ENCODE measurements at places on chromosomes 13 and 19.

GRCh38 chr19:34387446-34387810, 16.8 kb upstream of the PDCD2L start:
- DNase-seq, result no peak

- DNase-seq, result no peak
Observed at GRCh38 chr19:9700229-9700981, 25.5 kb upstream of the ZNF562 start.

- peak; percentile 83 for DNase-seq
Observed at GRCh38 chr19:9586764-9587163, 2.5 kb upstream of the ZNF121 start.

DNA sequence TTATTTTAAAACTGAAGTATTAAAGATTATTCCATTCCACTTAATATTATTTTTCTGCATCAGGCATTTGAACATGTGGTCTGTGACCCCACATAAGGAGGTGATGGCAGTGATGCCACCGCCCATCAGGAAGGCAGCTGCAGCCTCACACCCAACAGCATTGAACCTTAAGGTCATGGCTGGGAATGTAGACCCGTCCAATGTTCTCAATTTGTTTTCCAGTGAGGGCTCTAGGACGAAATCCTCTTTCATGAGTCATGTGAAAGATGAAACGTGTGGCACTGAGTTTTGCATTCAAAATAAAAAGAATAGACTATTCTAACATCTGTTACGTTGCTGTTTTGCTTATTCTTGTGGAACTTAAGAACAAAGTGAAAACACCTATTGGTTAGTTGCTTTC, 74.5 kb upstream of the ANKRD10 start:
- no peak for DNase-seq

DNA sequence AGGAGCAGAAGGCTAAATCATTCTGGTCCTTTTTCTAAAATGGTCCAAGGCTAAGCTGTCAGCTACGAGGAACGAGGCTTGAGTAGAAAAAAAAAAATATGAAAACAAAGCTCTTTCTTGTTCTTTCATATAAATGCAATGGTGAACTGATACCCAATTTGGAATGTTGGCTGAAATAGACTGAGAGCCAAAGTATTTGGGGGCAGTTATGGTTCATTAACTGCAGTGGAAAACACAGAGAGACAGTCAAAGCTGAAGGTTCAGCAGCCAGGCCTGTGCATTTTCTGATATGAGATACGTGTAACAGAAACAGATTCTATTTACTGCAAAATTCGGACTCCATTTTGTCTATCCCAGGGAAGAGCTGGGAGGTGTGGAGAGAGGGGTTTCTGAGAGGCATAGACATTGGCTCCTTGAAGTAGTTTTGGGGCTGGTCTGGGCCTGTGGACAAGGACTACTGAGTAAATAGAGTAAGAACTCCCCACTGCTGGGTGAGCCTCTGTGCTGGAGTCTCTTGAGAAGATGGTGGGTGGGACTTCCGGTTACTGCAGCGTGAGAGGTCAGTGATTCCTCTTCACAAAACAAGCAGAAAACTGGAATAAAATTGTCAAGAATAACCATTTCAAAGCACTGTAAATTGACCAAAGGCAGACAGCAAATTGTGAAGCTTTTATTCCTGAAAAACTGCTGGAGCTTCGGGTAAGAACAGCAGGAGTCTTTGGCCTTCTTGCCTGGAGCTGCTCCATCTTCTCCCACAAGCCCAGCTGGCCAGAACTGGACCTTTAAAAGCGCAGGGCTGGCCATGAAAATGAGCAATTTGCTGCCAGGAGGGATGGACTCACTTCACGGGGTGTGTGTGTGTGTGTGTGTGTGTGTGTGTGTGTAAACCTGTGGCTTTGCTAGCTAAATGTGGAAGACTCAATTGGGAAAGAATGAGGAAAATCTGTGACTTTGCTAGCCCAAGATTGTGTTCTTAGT, 43.1 kb upstream of the CNMD start:
- DNase-seq, result no peak

DNA sequence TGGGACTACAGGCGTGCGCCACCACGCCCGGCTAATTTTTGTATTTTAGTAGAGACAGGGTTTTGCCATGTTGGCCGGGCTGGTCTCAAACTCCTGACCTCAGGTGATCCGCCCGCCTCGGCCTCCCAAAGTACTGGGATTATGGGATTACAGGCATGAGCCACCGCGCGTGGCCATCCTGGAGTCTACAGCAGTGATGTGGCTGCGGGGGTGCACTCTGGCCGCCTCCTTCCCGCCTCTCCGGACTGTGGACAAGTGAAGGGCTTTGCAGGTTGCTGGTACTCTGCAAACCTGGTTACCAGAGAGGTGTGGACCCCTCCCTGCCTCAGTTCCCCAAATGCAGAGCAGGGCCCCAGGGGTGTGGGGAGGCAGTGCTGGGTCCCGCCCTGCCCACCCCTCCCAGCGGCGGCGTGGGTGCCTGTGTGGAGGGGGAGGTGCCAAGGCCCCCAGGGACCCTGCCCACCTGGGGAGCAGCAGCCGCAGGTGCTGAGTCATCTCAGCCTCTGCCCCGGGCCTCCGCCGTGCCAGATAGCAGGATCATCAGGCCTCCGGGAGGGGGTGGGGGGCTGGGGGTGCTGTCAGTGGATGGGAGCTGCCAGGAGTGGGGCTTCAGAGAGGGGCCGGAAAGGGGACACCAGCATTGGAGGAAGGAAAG, 23.1 kb downstream of the ARID3A start:
- DNase-seq, result no peak

- DNase-seq, result peak; percentile 15
Observed at GRCh38 chr13:48804821-48805601, 151.3 kb downstream of the CYSLTR2 start.

GRCh38 chr13:111530137-111530870, 209.9 kb downstream of the TEX29 start:
- DNase-seq, result no peak

DNA sequence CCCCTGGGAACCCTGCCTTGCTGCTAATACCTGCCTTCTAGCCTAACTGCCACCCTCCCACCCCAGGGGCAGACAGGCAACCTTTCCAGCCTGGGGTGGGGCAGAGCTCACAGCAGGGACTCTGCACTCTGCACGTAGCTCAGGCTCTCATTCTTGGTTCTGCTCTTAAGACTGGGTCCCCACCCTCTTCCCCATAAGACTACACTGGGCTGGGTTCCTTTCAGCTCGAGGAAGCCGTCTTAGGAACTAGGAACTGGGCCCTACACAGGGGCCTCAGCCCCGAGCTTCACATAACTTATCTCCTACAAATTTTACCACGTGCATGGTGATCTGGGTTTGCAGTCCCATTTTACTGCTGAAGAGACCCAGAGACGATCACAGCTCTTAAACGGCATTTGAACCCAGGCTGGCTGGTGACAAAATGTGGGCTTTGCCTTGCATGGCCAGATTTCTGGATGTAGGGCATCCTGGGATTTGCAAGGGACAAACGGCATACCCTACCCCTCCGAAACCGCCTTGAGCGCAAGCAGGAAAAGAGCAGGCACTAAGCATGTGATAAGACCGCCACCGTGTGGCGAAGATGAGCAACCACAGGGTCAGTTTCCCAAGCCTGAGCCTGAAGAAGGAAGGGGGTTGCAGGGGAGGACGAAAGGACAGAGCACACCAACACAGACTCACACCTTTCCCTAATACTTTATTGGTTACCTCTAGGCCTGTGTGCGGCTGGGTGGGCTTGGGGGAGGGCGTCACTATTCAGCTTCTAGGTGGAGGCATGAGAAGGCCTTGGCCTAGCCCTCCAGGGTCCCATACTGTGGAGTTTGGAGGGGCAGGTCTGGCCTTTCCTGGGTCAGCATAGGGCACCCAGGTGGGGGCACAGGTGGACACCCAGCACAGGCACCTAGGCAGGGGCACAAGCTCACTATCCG, 5.1 kb downstream of the JUNB start:
- DNase-seq, result peak; percentile 84

DNA sequence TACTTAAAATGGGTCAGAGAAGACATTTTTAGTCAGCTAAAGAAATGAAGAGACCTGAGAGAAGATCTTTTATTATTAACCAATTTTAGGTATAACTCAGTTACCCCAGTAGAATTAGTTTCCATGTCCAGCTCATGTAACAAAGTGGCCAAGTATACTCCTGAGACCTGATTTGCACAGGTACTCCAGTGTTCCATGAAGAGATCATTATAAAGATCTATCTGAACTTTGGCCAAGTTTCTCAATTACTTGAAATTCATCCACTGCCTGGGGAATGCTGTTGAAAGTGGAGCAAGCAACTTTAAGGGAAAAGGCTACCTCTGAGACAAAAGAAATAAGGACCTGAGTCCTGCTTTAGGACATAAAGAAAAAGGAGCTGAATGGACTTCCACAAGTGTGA, 47.0 kb downstream of the EDNRB start:
- DNase-seq, result no peak

DNA sequence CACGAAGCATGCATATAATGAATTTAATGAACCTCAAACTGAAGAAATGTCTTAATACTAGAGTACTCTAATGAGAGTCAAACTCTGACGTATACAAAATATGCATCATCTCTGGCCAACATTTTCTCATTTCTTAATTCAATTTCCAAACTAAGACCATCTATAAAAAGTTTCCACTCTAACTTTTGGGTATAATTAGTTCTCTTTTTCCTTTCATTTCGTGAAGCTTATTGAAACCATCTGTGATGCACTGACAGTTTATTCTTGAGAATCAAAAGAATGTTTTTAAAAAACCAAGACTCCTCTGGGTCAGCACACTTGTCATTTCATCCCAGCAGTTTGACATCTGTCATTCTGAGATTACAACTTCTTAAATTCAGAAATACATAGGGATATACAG, 90.0 kb downstream of the CAB39L start:
- DNase-seq, result no peak

DNA sequence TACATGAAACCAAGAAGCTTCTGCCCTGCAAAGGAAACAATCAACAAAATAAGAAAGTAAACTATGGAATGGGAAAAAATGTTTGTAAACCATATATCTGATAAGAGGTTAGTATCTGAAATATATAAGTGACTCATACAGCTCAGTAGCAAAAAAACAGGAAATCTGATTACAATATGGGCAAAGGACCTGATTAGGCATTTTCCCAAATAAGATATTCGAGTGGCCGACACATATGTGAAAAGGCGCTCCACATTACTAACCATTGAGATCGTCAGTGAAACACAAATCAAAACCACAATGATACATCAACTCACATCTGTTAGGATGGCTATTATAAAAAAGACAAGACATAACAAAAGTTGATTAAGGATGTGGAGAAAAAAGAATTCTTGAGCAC, 2818.6 kb upstream of the PCDH20 start:
- DNase-seq, result no peak

DNA sequence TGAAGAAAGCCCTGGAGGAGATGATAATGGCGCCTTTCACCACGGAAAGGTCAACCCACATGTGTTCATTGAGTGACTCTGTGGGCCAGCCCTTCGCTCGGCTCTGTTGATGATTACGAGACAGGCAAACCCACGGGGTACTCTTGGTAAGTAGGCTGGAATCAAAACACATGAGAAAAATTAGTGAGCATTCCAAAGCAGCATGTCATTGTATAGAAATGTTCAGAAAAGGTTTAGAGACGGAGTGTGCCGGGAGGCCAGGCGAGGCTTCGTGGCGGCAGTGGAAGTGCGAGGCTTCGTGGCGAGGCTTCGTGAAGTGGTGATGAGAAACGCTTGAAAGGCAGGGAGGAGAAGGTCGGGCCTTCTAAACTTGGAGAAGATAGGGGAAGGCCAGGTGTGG, 144.3 kb downstream of the ZNF536 start:
- DNase-seq, result no peak

- no peak for DNase-seq
Observed at GRCh38 chr13:59780058-59780457, 383.7 kb downstream of the DIAPH3 start.

- no peak for DNase-seq
Observed at GRCh38 chr13:66665991-66666390, 564.1 kb downstream of the PCDH9 start.

GRCh38 chr19:18392926-18393325, 4.5 kb downstream of the LRRC25 start:
- no peak for DNase-seq

- no peak for DNase-seq
Observed at GRCh38 chr13:113540523-113540922, 44.0 kb upstream of the TFDP1 start.

DNA sequence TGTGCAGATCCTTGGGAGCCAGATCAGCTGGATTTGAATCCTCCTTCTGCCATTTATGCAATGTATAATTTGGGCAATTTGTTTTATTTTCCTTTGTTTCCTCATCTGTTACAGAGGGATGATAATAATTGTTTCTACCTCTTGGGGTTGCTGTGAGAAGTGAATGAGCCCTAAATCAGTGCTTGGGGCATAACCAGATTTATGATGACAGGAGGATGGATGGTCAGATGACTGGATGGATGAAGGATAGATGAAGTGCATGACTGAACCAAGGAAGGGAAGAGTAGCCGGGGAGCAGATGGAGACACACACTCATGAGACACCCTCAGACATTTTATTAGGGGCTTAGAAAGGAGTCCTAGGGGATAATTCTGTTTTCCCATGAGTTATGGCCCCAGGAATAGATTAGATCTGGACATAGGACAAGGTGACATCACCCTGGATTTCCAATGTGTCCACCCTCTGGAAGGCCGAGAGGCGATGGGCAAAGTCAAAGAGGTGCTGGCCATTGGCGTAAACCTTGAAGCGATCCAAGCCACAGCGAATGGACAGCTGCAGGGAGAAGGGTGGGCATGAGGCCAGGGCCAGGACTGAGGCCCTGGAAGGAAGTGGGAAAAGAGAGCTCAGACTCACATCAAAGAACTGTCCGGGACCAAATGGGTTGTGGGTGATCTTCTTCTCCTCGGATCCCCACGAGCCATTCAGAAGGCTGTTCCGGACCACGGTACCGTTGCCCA, 11.2 kb downstream of the LGALS4 start:
- DNase-seq, result no peak

DNA sequence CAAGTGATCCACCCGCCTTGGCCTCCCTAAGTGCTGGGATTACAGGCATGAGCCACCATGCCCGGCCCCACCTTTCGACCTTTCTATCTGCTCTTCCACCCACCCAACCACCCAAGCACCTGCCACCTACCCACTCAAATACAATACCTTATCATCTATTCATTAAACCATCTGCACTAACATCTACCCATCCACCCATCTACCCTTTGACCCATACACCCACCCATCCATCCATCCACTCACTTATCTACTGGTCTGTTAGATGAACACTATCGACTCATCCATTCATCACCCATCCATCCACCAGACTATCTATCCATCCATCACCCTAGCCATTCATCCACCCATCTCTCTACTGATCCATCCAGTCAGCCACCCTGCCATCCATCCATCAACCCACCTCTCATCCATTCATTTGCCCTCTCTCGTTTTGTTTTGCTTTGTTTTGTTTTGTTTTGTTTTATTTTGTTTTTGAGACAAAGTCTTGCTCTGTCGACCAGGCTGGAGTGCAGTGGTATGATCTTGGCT, 17.2 kb downstream of the EML2 start:
- DNase-seq, result no peak

- no peak for DNase-seq
Observed at GRCh38 chr19:51547397-51548212, 16.1 kb upstream of the SIGLEC6 start.

- no peak for DNase-seq
Observed at GRCh38 chr13:112692586-112692985, 2.7 kb downstream of the ATP11A start.

Measured in CD4-positive, alpha-beta T cell treated with Interleukin-21 for 1 hour (primary cell).